Fibroblast of mammary gland (primary cell): ENCODE measurements at places on chromosomes 5 and 9.
A peak's percentile ranks its signal among the peaks of the same experiment; 100 is the strongest.

DNA sequence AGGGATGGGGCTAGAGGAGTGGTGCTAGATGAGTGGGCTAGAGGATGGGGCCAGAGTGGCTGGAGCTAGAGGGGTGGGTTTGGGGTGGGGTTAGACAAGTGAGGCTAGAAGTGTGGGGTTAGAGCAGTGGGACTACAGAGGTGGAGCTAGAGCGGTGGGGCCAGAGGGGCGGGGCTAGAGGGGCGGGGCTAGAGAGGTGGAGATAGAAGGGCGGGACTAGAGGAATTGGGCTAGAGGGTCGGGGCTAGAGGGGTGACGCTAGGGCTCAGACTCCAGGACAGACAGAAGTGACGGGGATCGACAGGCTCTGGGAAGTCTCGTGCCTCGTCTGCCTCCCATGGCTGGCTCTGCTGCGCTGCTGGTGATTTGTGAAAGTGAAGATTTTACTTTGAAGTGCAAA lies 31.0 kb upstream of the TENT4A start:
- no peak for DNase-seq

DNA sequence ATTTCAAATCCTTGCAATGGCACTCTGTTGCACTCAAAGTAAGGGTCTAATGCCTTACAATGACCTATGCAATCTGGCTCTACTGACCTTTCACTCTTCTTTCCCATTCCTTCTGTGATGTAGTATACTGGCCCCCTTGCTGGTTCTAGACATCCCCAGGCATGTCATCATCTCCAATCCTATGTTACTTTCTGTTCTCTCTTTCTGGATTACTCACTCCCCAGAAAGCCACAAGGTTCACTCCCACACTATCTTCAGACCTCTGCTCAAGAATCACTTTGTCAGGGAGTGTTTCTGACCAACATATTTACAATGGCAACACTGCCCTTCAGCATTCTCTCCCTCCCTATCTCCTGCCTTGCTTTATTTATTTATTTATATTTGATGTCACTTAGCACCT lies 802.2 kb upstream of the WWC1 start:
- peak; percentile 69 for DNase-seq

GRCh38 chr5:60827201-60827600 lies 16.9 kb downstream of the ELOVL7 start:
- DNase-seq: no peak

- no peak for DNase-seq
Observed at GRCh38 chr5:74578356-74579044, 62.0 kb downstream of the ENC1 start.

GRCh38 chr9:8183618-8184017 lies 384.0 kb upstream of the DMAC1 start:
- DNase-seq: no peak

GRCh38 chr9:136726631-136727191 lies 14.3 kb downstream of the DIPK1B start:
- DNase-seq: peak; percentile 32

DNA sequence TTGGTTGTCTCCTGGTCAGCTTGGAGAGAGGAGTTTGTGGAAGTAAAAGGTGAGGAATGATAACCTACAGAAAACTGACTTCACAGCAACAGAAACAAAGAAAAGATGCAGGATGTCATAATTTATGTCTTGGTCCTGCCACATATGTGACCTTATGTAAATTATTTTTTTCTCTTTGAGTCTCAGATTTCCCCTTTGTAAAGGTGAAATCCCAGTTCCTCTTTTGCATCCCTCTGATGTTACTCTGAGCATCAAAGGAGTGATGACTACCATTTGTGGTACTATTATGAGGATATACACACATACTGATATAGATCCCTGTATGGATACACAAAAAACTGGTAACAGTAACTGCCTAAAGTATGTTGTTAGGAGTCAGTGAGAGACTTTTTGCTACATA lies 1.4 kb upstream of the THG1L start:
- no peak for DNase-seq

- DNase-seq: peak; percentile 75
Observed at GRCh38 chr9:79685577-79685976, 113.8 kb downstream of the TLE4 start.

- no peak for DNase-seq
Observed at GRCh38 chr5:71932131-71932654, 175.1 kb upstream of the MAP1B start.

DNA sequence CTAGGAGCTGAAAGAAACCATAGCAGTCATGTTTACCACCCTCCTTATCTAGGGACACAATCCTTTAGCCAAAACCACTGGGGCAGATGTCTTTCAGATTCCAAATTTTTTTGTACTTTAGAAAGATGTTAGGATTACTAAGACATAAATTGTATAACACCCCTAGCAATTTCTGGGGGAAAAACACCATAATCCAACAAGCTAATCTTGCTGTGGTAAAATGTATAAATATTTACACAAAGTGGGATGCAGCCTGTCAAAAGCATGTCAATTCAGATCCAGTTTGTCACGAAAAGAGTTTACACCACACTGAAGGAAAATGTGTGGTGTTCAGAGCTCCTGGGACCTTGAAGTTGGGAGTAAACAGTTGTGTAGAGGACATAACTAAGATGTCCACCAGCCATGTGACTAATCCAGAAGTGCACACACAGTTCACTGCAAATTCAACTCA lies 274.3 kb downstream of the ADAMTSL1 start:
- no peak for DNase-seq

DNA sequence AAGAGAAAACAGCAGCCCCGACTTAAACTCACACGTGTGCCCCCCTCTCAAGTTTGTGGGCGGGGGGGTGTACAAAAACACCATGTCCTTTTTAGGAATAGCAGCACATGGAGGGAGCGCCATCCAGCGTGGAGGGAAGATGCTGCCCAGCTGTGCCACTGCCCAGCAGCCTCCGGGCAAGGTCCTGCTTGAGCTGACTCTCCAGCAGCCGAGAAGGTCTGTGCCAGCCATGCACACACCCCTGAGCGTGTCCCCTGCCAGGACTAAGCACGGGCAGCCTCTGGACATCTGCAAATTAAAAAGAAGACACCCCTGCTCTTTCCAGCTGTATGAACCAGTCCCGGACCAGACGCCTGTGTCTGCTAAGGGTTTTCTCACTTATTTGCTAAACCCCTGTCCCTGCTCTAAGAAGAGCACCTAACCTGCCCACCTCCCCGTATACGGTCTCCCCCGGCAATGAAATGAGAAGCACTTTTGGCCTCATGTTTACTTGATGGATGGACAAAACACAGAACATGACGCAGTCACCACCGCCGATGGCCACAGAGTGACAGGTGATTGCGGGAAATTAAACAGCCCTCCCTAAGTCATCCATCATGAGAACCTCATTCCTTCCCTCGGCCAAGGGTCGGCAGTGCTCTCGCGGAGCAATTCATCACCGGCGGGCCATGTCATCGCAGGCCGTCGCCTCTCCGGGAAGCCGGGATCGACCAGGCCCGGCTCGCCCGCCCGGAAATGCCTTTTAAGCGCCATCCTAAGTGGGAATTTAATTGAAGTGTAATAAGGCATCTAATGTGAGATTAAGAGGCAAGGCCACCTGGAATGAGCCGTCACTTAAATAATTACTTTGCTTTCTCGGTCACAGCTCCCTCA lies 96.9 kb downstream of the OLFM1 start:
- no peak for DNase-seq

- DNase-seq: no peak
Observed at GRCh38 chr9:4281676-4282075, 18.2 kb downstream of the GLIS3 start.

DNA sequence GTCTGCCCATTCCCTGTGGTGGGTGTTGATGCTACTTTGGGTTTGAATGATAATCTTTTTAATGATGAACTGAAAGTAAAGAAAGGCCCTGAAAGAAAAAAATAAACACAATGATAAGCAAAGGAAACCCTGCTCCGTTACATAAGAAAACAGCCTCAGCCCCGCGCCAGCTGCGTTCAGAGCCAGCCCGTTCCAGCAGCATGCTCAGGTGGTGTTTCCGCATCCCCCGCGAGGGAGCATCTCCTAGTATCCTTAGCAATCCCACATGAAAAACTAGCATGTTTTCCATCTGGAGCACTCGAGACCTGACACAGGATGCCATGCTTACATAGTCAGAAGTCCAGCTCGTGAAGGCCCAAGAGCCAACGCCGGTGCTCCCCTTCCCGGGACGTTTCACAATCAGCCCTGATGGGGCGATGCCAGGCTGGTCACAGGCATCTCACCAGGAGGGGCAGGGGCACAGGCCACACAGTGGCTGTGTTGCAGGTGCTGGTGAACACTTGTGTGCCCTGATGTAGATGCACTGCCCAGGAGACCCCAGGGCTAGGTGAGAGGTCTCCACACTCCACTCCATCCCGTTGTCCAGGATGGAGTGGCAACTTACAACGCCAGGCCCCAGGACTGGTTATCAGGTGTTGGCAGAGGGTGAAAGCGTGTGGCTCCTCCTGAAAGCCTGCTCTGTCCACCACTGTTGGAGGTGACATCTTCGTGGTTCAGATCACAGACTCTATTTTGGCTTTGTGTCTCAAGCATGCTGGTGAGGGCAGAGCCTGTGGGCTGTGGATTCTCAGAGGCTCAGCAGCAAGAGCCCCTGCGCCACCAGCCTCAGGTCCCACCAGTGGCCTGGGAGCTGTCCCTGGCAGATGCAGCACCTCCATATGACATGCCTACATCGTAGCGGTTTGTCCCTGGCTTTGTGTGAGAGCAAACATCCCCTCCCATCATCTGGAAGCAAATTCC lies 246.8 kb upstream of the IRX1 start:
- no peak for DNase-seq

DNA sequence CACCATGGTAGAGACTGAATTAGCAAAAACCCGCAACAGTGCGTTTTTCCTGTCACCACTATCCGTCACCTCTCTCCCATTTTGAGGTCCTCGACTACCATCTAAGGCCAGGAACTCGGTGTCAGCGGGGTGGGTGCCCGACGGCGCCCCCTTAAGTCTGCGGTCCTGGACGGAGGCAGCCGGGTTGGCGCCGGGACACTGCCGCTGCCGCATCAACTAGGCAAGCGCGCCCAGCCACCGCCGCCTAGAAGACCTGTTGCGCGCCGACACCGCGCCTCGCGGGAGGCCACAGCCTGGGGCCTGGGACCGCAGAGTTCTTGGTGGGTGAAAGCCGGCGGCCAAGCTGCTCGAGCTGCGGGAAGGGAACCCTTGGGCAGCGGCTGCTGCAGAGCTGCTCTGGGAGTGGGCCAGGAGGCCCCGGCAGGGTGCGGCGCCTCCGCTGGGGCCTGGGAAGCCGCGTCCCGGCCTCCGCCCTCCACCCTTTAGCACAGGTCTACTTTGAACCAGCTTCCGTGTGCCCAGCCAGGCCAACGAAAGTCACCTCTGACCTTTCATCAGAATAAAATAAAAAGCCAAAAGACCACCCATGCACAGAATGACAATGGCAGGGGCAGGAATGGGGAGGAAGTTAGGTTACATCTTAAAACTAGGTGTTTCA lies 3.5 kb downstream of the FOXB2 start:
- DNase-seq: no peak
